ENCODE measurements at places on chromosomes 12 and 14.

DNA sequence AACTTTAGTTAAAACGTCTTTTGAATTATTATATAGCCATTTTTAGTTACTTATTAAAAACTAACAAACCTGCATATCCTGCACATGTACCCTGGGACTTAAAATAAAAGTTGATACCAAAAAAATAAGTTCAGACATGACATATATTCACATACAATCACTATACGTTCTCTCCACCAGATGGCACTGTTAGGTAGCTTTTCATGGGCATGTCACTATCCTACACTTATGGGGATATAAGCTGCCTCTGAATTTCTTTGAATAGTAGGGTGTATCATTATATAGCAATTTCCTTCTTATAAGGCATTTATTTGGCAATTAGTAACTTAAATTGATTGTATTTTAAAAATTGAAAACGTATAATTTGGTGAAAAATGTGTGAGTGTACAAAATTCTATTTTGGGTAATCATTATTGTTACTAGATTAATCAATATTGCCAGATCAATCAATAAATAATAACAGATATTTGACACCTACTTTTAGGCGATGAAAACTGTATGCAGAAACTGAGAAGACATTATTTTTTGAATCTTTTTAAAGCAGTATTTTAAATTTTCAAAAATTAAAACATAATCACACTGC lies 31.8 kb upstream of the OR10A7 start:
- peak; percentile 48 for DNase-seq

GRCh38 chr12:131122631-131123030 lies 168.9 kb downstream of the ADGRD1 start:
- no peak for DNase-seq

DNA sequence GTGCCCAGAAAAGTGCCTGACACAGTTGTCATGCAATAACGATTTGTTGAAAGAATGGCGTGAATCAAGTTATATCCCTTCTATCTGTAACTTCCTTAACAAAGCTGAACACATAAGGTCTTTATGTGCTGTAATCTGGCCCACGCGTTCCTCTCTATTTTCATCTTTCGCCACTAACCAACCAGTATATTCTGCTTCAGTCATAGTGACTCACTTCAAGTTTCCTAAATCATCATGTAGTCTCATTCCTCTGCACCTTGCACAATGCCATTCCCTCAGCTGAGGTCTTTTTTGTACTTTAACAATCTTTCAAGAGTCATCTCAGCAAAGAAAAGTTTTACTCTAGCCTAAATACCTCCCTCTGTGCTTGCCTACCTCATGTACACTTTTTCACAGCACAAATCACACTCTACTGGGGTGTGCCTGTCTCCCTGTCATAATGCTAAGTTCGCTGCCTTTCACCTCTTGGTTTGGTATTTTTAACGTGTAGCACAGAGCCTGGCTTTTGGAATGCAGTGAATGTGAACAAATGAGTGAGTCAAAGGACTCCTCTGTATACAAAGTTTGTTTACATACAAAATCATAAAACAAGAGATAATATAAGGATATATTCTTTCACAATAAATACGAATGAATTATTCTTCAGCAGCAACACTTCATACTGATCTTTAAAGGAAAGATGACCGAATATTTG lies 2.9 kb upstream of the CMAS start:
- no peak for DNase-seq

DNA sequence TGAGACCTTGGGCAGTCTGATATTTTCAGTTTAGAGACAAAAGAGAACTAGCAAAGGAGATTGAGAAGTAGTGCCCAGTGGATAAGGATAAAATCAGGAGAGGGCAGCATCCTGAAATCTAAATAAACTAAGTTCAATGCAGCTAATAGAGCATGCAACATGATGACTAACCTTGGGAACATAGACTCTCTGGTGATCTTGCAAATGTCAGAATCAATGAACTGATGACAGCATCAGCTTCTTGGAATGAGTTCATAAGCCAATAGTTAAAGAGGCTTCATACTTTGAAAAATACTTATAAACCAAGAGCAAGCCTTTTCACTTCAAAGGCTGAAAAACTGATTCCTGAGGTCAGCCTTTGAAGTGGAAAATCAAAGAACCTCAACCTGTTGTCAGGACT lies 8.2 kb downstream of the TAS2R19 start:
- DNase-seq, result no peak

GRCh38 chr14:51119411-51120051 lies 24.6 kb upstream of the TRIM9 start:
- DNase-seq, result no peak

Data from stimulated activated naive CD8-positive, alpha-beta T cell treated with anti-CD3 and anti-CD28 coated beads, Interleukin-15, Interleukin-2, amounts not matched to agents 100 U/mL and 50 U/mL, for 24 hours (primary cell).